ENCODE measurements at places on chromosomes 7 and 10.

GRCh38 chr7:27243340-27244163 lies 950 bp downstream of the EVX1 start:
- DNase-seq: no peak

DNA sequence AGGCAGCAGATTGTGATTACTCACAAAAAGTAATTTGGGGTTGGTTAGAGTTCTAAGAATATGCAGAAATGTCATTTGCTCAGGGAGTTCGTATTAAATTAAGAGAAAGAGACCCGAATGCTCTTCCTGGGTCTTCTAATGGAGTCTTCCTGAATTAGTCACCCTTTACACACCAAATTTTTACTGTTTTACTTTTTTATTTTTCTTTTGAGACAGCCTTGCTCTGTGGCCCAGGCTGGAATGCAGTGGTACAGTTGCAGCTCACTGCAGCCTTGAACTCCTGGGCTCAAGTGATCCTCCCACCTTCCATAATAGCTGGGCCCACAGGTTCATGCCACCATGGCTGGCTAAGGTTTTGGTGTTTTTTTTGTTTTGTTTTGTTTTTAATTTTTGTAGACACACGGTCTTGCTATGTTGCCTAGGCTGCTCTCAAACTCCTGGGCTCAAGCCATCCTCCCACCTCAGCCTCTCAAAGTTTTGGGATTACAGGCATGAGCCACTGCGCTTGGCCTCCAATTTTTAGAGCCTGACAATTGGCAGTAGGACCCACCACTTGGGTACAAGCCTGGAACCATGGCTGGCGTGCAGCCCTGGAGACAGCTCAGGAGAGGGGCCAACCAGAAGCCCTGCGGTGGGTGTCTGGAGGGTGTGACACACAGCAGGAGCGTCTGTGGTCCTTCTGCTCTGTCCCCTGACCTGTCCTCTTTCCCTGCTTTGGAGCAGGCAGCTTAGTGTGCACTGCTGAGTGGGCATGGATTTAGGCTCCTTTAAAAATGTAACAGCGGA lies 16.4 kb upstream of the BHLHA15 start:
- no peak for DNase-seq

GRCh38 chr10:27911011-27911410 lies 87.9 kb downstream of the ODAD2 start:
- no peak for DNase-seq

DNA sequence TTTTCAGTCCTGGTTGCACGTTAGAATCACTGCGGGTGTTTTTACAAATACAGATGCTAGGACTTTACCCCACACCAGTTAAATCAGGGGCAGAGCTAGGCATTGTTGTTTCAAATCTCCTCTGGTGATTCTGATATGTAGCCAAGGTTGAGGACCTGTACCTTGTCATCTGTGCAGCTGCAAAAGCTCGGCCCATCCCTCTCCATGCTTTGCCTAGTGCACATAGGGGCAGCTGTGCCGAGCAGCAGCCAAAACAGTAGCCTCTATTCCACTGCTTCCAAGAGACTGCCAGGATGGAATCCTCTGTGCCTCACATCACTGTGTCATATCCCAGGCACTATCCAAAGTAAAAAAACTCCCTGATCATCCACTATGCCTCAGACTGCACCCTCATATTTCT lies 181.3 kb downstream of the CDK14 start:
- DNase-seq: no peak

DNA sequence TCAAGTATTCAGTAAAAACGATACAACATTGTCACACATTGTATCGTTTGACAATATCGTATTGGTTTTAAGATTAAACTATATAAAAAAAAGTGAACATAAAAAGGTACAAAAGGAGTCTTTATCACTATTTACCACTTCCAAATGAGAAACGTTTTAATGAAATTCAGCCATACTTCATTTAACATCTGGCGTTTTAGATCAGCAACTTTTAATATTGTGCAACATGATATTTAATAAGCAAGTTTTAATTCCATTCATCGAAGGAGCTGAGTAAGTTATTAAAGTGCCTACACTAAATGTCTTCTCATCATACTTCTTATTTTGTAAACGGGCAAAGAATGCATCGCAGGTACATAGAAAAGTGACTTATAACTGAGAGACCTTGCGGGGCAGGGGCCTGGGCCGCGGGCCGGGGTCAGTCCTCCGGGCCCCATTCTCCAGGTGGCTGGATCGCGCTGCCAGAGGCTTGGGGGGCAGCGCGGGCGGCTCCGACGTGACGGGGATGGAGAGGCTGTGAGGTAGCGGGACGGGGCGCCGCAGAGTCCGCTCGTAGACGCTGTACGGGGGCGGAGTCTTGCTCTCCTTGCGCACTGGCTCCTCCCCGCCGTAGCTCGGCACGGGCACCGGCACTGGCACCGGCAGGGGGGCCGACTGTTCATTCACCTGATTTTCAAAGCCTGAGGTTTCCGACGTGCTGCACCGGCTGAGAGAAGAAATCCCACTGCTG lies 165.8 kb upstream of the IMMP2L start:
- no peak for DNase-seq

DNA sequence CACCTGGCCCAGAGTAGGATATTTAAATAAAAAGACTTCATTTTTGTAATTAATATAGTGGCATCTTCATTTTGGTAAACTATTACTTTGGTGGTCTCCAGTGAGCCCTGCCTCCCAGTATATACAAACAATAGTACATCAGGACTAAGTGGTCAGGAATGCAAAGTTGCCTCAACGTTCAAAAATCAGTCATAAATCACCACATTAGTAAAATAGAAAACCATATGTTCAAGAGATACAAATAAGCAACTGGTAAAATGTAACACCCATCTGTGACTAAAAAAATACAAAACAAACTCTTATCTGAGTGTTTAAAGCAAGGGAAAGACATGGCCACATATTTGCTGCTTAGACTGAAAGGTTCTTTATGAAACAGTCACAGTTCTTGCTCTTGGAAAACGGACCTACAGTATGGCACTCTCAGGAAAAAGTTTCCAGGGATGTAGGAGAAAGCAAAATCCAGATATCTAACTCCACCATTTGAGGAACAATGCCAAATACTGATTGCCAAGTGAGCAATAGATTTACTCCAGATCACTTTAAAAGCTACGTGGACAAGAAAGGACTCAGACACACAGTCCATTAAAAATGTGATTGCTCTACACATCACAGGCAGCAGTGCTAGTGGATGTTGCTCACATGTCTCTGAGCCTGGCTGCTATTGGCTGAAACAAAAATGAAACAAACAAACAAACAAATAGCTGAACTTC lies 15.1 kb upstream of the RHOBTB1 start:
- DNase-seq: no peak

DNA sequence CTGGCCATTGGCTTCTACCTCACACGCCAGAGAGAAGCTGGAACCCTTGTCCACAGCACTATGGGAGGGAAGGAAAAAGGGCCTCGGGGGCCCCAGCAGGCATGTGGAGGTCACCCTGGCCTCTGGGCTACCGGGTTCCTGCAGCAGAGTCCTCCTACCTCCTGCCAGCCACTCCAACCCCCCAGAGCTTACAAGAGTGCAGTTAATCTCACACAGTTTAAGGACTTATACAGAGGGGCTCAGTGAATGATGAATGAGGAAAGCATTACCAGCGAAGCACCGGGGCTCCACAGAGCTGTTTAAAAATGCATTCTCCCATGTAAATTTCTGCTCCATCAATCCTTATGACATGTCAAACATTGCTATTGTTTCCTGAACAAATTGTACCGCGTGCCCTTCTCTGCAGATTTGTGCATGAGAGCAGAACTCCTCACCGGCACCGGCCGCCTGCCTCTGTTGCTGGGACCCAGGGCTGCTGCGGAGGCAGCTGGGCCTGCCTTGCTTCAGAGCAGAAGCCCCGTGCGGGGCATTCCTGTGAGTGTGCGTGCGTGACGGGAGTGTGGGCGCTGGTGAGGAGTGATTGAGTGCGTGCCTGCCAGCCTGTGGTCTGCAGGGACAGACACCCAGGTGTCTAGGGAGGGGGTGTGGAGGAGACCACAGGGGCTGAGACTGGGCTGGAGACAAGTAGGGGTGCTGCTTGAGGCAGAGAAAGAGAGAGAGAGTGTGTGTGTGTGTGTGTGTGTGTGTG lies 52.8 kb downstream of the C10orf105 start:
- DNase-seq: no peak

GRCh38 chr10:61964949-61965702 lies 63.6 kb downstream of the ARID5B start:
- no peak for DNase-seq

DNA sequence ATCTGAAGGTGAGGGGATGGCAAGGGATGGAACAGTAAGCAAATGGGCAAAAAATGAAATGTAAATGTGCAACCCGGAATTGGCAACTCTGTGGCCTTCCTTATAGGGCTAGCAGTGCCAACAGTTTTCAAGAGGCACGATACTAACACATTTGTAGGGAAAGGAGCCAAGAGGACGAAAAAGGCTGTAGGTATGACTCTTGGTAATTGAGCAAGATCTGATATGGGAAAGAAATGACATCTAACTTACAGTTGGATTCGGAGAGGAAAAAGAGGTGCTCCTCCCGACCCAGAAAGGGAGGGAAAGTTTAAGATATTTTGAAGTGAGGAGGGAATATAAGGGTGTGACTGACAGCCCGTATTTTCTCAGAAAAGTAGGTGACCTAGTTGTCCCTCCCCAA lies 2.1 kb upstream of the CREM start:
- no peak for DNase-seq

DNA sequence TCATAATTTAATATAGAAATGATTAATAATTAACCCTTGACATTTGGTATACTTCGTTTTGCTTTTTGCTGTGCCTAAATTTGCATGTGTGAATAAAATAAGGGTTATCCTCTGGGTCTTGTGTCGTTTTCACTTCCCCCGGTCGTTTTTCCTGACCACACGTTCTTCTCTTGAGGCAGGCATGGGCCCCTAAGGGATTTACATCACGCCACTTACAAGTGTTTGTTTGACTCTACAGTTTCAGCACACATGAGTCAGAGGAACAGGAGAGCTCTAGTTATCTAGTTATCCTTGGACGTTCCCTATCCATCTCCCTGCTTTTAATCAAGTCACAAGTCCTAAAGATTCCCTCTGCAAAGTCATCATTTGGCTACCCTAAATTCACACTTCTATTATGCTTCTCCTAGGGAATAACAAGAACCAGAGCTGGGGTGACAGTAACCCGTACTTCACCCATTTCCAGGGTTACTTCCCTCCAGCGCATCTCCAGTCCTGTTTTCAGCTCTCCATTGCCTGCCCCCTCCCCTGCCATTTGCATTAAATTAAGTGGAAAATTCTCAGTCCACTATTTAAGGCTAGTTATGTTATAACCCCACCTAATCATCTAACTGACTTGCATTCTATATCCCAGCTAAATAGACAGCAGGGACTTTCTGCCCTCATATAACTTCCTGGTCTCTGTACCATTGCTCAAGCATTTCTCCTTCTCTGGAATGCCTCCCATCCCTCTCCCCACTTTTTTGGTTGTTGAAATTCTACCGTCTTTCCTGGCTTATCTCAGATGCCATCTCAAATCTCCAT lies 206.9 kb downstream of the PTEN start:
- no peak for DNase-seq

DNA sequence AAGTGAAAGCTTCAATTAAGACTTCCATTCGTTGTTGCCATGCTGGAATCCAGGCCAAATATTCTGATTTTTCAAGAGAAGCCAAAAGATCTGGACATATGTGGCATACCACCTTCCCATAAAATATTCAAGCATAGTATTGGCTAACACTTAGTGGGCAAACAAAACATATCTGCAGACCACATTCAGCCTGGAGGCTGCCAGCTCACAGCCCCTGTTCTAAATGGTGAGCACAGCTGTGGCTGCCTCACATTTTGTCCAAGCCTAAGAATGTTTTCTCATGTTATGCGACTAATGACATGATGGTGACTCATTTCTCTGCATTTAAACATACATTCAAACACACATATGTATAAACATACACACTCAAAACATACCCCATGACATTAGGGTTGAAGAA lies 10.6 kb upstream of the CALU start:
- DNase-seq: no peak

DNA sequence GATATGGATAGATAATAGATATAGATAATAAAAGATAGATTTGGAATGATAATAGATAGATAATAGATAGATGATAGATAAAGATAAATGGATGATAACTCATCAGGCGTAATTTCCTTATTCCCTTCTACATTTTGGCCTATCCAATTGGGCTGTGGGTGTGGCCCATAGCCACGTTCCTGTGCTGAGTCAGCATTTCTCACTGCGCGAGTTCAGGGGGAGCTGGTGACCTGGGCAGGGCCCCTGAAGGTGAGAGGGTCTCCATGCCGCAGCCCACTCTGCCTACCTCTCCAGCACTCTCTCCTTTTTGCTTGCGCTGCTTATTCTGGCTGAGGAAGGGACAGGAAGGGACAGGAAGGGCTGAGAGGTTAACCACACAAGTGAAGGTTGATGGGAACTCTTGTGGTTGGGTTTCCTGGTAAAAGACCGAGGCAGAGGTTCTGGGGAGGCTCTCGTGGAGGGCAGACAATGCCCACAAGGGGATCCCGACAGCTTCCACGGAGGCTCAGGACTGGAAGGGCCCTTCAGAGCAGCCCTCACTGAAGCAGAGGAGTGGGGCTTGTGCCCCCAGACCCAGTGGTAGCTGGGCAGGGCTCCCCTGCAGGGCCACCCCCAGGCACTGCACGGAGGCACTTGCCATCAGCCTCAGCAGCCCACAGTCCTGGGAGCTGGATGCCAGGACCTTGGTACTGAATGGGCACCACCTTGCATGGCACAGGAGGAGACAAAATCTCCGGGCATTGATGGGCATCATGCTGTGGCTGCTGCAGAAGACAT lies 247.3 kb upstream of the PITRM1 start:
- no peak for DNase-seq

DNA sequence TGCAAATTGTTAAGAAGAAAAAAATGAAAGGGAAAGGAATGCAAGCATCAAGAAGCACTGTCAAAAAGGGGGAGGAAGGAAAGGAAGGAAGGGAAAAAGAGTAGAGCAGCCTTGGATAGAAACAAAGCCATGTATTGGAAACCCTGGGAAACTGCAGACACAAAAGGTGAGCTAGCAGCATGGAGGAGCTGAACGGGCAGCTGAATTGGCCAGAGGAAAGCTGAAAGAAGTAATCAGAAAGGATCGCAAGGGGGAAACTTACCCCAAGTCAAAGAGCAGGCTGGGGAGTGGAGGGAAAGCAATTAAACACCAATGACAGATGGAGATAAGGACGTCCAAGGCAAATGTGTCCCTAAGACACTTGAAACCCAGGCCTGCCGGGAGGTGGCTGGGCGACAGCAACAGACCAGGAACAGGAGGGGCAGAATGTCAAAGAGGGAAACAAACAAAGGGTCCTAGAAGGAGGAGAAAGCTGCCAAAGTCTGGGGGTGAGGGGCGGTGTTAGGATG lies 93.8 kb upstream of the SVIL start:
- no peak for DNase-seq

- DNase-seq: no peak
Measured at GRCh38 chr7:92714767-92715166, 121.6 kb downstream of the CDK6 start.

GRCh38 chr10:97708976-97709946 lies 4.3 kb upstream of the MARVELD1 start:
- DNase-seq: no peak

Measured in activated CD8-positive, alpha-beta memory T cell treated with anti-CD3 and anti-CD28 coated beads for 1 hour (primary cell).